ENCODE measurements at places on chromosomes 7 and 10.

DNA sequence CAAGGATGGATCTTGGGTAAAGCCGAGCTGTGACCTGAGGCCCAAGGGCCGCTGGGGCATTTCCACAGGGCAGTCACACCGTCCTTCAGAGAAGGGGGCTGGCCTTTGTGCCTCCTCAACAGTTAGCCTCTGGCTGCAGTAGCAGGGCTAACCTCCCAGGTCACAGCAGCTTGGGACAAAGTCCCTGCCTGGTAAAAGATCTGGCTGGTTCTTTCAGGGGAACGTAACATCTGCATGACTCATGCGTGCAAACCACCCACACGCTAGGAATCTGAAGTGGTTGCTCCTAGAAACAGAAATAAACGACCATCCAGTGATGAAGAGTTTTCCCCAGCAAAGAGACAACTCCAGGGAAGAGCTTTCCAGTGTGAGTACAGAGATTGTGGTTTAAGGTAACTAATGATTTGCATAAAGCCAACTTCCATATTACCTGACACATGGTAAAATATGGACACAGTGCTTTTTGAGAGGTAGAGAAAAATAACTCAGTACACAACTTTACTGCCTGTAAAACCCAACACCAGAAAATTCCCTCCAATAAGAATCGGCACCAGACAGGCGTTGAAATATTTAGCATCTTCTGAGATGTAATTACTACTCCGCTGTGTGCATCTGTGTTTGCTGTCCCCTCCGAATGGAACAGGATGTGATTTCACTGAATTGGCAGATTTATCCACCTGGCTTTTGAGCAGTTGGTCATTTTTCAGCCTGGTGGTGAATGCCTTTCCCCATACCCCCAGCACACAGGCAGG, 84.9 kb upstream of the ADRB1 start:
- no peak for DNase-seq

DNA sequence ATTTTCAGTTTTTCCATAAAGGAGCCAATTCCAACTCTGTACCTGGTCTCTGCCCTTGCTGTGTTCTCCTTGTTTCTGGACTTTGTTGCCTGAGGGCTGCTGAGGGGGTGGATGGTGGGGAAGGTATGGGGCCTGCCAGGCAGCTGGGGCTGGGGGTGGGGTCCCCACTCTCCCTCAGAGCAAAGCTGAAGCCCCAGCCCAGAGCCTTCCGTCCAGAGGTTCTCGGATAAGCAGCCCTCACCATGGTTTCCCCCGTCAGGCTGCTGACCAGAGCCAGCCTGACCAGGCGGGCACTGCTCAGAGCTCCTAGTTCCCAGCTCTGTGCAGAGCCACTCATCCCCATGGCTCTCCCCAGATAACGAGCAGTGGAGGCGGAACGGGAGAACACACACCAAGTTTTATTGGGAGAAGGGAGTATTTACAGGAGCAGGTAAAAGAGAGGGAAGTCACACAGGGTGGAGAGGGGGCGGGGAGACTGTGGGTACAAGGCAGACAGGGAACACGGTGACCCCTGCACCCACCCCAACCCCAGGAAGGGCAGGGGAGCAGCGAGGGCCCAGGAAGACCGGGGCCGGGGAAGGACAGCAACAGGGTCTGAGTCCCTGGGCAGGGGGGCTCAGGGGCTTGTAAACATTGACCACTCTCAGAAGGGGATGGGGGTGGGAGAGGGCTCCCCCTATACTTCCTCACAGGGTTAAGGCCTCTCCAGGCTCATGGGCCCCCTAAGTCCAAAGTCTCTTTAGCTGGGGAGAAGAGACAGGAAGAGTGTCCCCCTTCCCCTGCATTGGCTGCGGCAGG, 5.8 kb downstream of the GNB2 start:
- no peak for DNase-seq

GRCh38 chr10:116627386-116627933, 6.7 kb downstream of the PNLIPRP2 start:
- DNase-seq, result no peak

GRCh38 chr7:111477462-111478225, 84.6 kb downstream of the IMMP2L start:
- no peak for DNase-seq

- DNase-seq, result no peak
Observed at GRCh38 chr10:5895804-5896203, 5.8 kb downstream of the FBH1 start.

DNA sequence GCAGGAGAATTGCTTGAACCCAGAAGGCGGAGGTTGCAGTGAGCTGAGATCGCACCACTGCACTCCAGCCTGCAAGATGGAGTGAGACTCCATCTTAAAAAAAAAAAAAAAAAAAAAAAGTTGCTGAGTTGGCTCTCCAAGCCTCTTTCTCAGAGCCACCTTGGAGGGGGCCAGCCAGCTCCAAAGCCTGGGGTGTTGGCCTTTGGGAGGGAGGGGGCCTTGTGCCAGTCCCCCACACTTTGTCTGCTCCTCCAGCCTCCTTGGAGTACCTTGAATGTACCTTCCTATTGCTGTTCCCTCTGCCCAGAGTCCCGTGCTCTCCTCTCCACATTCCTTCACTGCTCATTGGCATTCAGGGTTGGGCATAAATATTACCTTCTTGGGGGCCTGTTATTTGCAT, 62.4 kb downstream of the GRK5 start:
- no peak for DNase-seq

GRCh38 chr10:62894156-62894555, 78.0 kb upstream of the EGR2 start:
- no peak for DNase-seq

DNA sequence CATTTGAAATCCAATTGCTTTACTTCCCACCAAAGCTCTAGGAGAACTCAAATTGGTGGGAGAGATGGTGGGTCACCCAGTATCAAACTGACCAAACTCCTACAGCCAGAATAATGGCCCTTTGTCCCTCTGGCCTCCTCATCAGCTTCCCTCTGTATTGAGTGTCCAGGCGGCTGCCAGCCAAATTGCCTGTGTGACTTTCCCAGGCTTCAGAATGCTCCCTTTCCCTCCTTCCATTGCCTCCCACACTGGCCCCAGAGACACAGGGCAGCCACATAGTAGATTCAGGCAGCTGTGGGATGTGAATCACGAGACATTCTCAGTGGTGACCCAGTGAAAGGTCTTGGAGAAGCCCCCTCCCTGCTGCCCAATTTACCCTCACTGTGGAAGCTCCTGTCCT, 12.7 kb upstream of the VDAC2 start:
- DNase-seq, result no peak

DNA sequence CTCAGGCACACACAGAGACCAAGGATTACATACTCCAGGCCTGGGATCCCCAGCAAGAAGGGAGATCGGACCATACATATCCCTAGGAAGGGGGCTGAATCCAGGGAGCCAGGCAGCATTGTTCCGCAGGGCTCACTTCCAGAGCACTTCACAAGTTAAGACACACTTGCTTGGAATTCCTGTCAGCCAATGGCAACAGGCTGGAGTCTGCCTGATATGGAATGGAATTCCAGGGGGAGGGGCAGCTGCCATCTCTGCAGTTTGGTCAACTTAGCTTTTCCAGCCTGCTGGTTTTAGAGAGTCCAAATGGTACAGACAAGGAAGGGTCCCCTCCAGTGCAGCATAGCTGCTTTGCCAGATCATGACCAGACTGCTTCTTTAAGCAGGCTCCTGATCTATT, 290.0 kb upstream of the GLI3 start:
- DNase-seq, result no peak

DNA sequence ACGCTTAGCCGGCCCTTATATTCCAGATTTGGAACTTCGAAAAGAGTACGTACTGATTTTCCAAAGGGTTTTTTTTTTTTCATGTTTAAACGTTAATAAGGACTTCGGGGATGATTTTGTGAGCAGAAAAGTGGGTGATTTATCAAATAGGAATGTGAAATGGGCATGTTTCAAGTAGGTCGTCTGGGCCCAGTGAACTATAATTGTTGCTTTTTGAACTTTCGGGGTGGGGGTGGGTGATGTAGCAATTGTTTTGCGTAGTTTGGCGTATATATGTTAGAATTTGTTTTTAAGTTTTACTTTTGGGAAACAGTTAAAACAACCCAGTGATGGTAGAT, 299 bp upstream of the PBLD start:
- no peak for DNase-seq

- no peak for DNase-seq
Observed at GRCh38 chr10:102538811-102539210, 35.0 kb downstream of the SUFU start.

- DNase-seq, result no peak
Observed at GRCh38 chr10:35916791-35917190, 274.7 kb upstream of the FZD8 start.

GRCh38 chr7:64581926-64582894, 19.3 kb upstream of the ZNF680 start:
- DNase-seq, result no peak

DNA sequence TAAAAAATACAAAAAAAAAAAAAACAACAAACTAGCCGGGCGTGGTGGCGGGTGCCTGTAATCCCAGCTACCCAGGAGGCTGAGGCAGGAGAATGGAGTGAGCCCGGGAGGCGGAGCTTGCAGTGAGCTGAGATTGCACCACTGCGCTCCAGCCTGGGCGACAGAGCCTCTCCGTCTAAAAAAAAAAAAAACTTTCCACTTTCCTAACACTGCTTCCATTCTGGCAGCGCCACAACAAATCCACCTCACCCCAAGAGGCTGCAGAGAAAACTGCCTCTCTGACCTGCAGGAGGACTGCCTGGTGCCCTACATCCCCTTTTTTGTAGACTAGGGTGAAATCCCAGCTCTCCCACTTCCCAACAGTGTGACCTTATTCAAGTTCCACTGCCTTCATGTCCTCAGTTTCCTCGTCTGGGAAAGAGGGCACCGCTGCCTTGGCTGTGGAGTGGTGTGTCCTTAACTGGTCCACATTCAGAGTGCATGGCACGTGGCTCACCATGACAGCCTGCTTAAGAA, 2.6 kb upstream of the MBL2 start:
- DNase-seq, result no peak

GRCh38 chr7:92754919-92755581, 81.3 kb downstream of the CDK6 start:
- no peak for DNase-seq

DNA sequence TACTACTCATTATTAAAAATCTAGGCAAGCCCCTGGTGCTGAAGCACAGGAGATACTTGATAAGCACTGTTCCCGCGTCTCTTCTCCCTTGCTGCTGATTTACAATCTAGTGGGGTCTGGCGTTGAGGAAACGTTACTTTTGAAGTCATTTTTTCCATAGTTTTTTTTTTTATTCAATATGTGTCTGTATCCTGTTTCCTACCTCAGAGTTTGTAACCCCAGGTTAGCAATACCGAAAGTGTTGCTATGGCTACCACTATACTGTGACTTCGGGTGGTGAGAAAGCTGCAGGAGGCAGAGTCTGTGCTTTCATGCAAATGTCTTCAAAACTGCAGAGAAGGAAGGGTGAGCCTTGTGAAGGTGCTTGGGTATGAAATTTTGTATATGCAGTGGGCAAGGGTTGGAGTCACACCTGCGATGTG, 458.8 kb upstream of the GHITM start:
- DNase-seq, result no peak

DNA sequence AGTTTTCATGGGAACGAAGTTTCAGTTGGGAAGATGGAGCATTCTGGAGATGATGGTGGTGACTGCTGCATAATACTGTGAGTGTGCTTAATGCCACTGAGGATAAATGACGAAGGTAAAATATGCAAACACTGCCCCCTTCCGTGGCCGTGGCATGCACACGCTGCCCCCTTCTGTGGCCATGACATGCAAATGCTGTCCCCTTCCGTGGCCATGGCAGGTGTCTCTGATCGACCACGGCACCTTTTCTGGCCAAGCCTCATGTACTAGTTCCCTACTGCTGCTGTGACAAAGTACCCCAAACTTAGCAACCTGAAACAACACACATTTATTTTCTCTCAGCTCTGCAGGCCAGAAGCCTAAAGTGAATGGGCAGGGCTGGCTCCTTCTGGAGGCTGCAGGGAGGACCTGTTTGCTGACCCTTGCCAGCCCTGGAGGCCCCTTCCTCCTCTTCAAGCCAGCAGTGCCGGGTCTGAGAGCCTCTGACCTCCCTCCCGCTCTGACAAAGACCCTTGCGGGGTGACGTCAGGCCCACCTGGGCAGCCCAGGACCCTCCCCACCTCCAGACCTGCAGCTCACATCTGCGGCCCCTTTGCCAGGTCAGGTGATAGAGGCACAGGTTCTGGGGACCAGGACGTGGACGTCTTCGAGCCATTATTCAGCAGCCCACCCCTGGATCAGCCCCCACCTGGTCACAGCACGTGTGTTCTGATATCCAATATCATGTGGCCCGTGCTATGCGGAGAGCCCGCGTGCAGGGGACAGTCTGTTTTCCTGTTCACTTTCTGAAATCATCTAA, 82.0 kb downstream of the MICALL2 start:
- DNase-seq, result no peak

DNA sequence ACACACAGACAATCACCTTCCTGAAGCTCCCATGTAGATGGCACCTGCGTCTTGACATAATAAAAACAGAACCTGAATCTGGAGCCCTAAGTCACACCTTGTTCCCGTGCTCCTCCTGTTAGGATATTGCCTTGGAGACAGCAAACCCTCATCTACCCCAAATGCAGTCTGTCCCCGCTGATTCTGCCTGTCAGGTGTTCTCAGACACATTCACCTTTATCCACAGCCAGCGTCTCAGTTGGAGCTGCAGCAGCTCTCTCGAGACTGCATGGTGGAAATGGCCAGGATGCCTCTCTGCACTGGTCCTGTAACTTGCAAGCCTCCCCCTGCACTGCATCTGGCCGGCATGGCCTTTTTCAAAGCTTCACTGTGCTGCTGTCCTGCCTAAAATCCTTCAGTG, 218.0 kb upstream of the ZNF32 start:
- no peak for DNase-seq

DNA sequence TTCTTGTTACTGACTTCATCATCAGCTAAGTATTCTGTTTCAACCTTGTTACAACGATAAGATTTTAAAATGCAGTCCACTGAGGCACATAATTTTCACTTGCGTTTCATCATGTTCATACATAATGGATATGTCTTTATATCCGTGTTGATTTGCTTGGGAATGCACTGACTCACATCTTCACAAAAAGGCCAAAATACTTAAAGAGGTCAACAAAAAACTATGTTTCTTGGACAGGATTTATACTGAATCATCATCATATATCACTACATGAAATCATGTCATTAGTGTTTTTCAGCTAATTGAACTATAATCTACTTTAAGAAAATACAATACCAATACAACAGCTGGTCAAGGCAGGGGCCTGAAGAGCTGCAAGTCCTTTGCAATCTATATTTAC, 324.5 kb upstream of the KLF6 start:
- DNase-seq, result no peak

DNA sequence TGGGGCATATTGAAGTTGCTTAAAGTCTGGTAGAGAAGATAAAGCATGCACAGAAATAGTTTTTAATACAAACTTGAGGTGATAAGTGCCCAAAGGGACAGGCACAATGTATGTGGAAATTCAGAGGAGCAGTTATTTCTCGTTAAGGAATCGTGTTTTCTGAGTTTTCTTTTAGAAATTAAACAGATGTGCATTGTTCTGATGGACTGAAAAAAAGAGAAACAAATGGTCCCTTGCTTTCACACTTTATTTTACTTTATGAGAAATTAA, 45.6 kb downstream of the CNNM2 start:
- no peak for DNase-seq

GRCh38 chr7:26850193-26850651, 14.2 kb downstream of the SKAP2 start:
- no peak for DNase-seq

Measured in stimulated activated CD8-positive, alpha-beta memory T cell treated with anti-CD3 and anti-CD28 coated beads, Interleukin-4, amount 100 ng/mL, for 1 hour (primary cell).